ENCODE measurements at places on chromosomes 5 and 9.

DNA sequence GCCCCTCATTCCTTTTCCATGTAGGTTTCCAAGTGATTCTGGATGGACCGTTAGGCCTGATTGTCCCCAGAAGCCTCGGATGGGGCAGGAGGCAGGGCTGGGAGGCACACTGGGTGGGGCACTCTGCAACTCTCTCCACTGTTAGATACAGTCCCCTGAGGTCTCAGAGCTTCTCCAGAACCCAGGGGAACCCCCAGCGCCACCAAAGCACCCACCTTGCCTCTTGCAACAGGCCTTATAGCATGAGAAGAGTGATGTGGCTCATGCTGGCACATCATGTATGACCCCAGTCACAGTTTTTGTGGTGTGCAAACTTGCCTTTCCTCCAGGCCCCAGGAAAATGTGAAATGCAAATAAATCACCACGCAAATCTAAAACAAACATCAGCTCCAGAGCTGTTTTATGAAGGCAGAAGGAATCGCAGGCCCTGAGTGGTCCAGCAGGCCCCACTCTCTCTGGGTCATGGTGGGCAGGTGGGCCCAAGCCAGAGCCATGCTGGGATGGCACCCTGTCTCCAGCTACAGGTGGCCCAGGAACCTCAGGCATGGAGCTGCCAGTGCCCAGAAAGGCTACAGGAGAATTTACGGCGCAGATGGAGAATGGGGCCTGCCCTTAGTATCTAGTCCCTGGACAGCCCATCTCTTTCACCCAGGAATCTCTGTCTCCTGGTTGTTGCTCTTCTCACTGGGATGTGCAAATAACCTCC, 36.3 kb upstream of the CDKN2AIPNL start:
- DNase-seq, result no peak

- no peak for DNase-seq
These were observed 220.6 kb downstream of the C9orf50 start for GRCh38 chr9:129400001-129400970.

- DNase-seq, result peak; percentile 74
These were observed 68.8 kb upstream of the SSBP2 start for GRCh38 chr5:81819556-81820317.

GRCh38 chr9:129567842-129568559, 52.9 kb downstream of the C9orf50 start:
- DNase-seq, result peak; percentile 62

DNA sequence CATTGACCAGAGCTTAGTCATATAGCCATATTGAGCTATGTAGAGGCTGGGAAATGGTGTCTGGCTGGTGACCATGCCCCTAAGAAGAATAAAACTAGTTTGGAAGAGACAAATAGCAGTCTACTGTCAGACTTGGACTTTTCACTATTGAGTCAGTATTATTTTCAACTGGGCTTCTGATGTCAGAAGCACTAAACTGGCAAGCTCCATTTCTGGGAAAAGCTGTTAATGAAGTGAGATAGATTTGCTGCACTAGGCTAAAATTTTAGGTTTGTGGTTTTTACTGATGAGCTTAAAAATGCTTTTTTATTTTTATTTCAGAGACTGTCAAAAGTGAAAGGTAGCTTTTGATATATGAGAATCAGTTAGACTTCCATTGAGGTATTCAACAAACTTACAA, 220.2 kb downstream of the RAB3C start:
- DNase-seq, result no peak

Data from fibroblast of lung (primary cell).